ENCODE measurements at places on chromosomes 4 and X. TPM values are rescaled to one million over a fixed set of nuclear protein-coding genes. Genes with fewer than 3 reads are reported as not detected.

DNA sequence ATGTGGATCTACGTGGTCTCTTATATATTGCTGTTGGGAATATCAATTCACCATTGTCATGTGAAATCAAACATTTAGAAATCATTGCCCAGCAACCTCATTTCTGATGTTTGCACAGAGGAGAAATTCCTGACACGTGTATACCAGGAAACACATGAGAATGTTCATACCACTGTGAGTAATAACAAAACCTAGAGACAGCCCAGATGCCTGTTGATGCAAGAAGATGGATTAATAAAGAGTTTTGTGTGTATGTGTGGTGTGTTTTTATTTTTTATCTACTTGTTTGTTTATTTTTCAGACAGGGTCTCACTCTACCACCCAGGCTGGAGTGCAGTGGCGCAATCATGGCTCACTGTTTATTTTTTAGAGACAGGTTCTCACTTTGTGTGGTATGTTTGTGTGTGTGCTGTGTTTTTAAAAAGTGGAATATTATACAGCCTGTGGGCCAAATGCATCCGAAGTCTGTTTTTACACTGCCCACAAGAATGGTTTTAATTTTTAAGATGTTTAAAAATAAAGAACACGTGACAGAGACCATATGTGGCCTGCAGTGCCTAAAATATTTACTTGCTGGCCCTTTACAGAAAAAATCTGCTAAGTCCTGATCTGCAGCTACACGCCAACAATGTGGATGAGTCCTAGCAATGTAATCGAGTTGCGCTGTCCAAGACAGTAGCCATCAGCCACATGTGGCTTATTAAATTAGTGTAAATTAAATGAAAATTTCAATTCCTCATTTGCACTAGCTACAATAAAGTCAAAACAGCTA is 39.2 kb downstream of the TXLNG start:
- DNase-seq, result no peak

DNA sequence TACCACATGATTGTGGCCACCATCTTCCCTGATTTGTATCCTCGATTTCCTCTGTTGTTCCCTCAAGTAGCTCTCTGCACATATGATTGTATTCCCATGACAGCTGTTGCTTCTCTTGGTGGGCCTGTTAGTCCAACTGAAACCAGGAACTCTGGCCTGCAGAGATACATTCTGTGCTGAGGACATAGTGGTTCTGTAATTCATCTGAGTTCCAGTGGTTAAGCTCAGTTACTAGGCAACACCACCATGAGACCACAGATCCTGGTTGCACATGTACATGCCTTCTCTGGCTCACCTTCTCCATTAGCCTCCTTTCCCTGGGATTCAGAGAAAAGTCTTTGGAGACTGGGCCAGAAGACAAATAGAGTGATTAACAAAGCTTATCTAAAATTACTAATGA is 172.1 kb upstream of the SLC7A11 start:
- no peak for DNase-seq

- DNase-seq, result no peak
These were observed 5.9 kb upstream of the TBC1D1 start for GRCh38 chr4:37884855-37885487.

DNA sequence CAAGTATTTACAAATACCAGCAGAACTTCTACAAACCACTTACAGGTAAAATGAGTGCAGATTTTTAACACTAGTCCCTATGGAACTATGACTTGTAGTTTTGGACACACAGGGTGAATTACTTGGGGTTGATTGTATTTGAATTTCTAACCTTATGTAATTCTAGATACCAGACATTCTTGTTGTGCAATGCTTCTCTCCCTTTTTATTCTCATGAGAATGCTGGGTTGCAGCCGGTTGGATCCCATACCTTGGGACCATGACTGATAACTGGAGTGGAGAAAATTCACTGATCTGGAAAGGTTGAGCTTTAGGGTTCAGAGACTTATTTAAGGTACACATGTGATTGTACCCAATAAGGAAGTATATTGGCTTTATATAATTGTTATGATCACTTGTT is 8.8 kb downstream of the TET2 start:
- no peak for DNase-seq

- DNase-seq, result no peak
These were observed 116.0 kb downstream of the COX7B2 start for GRCh38 chr4:46793036-46793435.

GRCh38 chrX:15751155-15751819 is 13.2 kb downstream of the CA5B start:
- DNase-seq, result no peak

The PPEF2 gene
- not detected for total RNA-seq

DNA sequence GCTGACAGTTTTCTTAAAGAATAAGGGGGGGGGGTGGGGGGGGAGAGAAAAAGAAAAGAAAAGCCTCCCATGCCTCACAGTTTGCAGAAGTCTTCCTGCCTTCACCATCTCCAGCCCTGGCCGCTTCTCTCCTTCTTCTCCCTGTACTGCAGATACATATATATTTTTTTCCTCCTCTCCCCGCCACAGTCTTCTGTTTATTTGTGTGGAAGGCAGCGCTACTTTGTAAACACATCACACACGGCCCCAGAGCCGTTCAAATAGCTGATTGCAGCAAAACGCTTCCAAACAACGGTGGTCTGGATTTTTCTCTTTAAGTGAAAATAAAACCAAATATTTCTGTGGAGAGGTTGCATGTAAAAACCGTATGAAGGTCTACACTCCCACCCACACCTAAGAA is 732 bp downstream of the NLGN4X start:
- no peak for DNase-seq

DNA sequence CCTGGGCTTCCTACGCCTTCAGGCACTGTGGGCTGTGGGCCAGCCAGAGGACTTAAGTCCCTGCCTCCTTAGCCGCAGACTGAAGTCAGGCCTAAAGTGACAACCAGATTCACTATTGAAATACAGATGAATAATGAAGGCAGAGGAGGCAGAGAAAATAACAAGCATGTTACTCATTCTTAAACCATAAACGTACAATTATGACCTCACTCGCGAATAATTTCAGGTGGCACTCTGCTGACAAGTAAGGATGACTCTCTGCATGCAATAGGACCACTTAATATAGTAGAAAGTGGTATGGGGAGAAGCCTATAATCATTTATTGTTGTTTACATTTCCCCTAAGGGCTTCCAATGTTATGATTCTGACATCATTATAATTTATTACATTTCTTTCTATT is 409.2 kb upstream of the FGF13 start:
- no peak for DNase-seq

- no peak for DNase-seq
These were observed 10.2 kb downstream of the TEX13A start for GRCh38 chrX:105210258-105210657.

GRCh38 chr4:24537025-24537424 is 47.3 kb downstream of the DHX15 start:
- DNase-seq, result no peak
